ENCODE measurements at places on chromosomes 12 and 14.

- no peak for DNase-seq
Measured at GRCh38 chr12:13956060-13956590, 25.3 kb downstream of the GRIN2B start.

GRCh38 chr14:89215531-89215930, 201.5 kb downstream of the FOXN3 start:
- DNase-seq, result no peak

DNA sequence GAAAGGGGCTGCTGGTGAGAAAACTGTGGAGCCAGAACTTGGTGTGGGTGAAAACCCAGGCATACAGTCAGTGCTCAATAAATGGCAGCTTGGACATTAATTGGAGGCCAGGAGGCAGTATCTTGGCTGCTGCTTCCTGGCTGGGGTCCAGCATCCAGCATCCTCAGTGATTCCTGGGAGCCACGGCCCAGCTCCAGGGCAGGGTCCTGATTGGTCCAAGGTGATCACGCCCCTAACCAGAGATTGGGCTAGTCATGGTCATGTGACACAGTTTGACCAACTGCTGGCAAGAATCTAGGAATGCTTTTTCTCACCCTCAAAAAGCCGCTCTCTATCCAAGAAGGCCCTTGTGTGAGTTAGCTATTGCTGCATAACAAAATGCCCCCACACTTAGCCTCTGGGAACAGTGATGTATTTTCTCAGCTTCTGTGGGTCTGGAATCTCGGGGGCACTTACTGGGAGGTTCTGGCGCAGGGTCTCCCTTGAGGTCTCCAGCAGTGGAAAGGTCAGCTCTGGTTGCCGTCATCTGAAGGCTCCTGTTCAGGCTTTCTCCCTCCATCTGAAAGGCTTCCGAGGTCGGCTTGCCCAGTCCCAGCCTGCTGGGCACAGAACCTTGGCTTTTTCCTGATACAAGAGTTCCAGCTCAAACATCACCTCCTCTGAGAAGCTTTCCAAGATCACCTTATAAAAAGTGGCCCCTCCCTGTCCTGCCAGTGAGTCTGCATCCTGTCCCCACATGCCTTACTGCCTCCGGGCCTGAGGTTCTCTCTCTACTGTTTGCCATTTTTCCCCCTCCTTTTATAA, 119.2 kb upstream of the NCOR2 start:
- DNase-seq, result no peak

DNA sequence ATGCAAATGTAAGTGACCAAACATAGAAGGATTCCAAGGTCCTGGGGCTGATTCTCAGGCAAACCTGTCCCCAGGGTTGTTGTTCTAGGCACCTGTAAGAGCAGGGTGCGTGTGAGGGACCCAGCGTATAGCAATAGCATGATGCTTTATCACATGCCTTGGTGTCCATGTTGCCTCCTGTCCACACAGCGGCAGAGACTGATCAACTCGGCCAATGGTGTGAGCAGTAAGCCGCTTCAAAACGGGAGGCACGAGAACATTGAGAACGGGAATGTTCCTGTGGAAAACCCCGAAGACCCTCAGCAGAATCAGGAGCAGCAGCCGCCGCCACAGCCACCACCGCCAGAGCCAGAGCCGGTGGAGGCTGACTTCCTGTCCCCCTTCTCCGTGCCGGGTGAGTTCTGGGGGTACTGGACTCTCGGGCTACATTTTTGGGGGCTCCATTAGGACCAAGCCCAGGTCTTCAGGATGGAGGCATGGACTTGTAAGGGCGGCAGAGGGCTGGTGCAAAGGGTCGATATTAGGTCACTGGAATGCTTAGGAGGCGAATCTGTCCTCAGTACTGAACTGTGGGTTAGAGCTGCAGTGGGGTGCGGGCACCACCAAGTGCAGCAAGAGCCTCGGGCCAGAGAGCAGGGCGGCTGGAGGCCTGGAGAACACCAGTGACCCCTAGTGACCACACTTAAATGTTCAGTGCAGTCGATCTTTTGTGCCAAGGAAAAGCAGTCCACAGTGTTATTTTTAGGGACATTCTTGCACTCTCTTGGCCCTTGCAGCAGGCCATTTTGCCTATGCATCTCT, 57.2 kb upstream of the RIN3 start:
- DNase-seq, result peak; percentile 81

DNA sequence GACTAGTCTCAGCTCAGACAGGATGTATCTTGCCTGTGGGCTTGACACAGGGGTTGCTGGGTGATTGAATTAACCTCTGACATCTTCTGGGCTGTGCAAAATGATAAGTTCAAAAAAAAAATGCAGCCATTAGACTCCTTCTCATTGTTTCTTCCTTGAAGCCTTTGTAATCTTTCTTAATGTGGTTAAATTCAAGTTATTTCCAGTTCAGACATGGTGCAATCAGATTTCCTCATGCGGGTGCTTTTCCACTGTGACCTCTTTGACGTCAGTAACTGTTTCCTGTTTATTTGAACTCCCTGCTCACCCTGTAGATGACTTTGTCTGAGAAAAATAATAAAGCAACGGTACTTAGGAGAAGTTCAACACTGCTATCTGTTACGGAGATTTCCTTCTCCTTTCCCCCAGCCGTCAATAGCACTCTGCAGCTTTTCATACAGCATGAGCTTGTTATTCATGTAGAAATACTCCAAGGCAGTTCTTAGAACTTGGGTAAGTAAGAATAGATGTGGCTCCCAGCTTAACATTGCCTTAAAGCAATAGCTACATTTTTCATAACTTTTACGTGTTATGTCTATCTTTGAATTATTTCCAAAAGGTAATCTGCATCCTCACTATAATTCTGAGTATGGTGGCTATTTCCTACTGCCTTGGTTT, 155.5 kb downstream of the PRKCH start:
- DNase-seq, result no peak

- DNase-seq, result no peak
Measured at GRCh38 chr12:124542021-124542949, 25.1 kb downstream of the NCOR2 start.

DNA sequence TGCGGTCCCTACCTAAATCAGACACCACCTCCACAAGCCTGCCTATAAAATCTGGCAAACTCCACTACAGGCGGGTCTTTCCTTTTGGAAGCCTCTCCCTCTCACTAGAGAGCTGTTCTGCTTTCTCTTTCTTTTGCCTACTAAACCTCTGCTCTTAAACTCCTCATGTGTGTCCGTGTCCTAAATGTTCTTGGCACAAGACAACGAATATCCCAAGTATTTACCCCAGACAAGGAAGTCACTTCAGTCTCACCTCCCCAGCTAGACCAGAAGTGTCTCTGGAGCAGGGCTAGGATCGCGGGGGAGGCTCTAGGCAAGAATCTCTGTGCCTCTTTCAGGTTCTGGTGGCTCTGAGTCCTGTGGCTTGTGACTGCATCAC, 37.2 kb upstream of the FICD start:
- no peak for DNase-seq

DNA sequence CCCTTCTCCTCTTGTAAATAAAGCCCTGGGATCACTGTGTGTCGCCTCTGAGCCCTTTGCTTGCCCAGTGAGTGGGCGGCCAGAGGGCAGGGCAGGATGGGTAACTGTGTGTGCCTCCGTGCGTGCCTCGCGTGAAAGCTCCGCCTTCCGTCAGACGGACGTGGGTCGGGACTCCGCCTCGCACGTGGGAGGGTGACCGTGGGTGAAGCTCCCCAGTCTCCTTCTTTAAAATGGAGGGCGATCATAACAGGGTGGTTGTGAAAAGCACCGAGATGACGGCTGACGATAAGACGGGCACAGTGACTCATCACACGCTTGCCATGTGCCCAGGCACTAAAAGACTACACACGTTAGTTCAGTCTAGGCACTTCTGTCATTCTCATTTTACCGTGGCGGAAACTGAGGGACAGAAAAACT, 9.2 kb downstream of the PHB2 start:
- DNase-seq, result no peak

DNA sequence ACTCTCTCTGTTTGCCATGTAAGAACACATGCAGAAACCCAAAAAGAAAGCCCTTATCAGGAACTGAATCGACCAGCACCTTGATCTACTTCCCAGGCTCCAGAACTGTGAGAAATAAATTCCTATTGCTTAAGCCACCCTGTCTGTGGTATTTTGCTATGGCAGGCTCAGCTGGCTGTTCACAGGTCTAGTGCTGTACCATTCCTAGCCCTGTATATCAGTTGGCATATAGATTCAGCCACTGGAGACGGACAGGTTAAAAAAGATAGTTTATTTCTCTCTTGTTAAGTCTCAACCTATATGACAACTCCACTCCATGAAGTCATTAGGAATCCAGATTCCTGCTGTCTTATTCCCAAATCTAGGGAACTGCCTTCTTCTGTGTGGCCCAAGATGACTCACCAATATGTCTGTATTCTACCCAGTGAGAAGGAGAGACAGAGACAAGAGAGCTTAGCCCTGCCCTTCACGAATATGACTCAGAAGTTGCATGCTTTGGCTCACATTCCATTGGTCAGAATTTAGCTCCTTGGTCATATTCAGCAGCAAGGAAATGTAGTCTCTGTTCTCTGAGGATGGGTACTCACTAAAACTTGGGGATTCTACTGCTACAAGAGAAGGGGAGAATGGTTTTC, 57.0 kb downstream of the PLEKHG7 start:
- no peak for DNase-seq

GRCh38 chr12:52514471-52515318, 5.5 kb downstream of the KRT5 start:
- no peak for DNase-seq

DNA sequence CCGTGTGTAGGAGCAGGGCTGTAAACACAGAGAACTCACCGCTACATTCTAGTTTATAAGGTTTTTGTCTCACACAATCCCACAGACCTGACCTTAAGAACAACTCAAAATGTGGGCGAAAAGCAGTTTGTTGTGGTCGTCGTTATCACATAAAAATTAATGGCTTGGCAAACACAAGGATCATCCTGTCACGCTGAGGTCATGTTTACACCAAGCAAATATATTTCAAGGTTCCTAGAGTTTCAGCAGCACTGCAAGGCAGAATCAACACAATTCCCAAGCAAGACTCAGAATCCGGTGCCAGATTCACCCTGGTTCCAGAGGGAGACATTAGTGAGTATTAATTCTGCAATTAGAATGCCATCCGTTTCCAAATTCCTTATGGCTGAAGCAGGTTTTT, 30.1 kb upstream of the MAP1LC3B2 start:
- no peak for DNase-seq

DNA sequence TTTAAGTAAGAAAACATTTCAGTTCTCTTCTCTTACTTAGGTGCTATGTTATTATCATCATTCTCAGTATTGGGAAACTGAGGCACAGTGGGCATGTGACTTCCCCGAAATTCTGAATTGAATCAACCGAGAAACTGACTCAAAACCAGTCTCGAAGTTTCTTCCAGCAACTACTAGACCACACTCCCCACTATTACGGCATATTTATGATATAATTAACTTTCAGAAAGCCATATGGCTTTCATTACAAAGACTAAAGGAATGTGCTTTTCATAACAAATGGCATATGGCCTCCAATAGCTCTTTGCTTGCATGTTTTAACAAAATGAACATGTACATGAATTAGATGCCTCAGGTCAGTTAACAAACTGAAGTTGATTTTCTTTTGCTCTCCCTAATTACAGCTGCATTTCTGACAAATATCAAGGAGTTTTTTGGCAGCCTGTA, 182.9 kb upstream of the SLC38A2 start:
- DNase-seq, result no peak

DNA sequence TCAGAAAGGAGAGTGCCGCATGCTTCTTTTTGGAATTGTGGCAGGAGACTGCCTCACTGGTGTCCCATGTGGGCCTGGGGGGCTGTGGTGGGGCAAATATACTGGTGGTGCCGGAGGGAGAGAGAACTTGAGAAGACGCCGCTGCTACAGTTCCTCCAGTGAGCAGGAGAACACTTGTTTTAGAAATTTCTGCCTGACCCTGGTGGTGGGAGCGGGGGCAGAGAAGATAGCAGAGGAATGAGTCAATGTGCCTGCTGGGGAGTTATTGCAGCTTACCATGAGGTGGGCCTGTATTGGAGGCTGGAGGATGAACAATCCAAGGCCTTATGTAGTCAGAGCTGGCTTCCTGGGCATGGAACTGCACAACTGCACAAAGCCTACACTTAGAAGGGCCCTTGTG, 211.8 kb downstream of the SNAPC1 start:
- DNase-seq, result no peak

DNA sequence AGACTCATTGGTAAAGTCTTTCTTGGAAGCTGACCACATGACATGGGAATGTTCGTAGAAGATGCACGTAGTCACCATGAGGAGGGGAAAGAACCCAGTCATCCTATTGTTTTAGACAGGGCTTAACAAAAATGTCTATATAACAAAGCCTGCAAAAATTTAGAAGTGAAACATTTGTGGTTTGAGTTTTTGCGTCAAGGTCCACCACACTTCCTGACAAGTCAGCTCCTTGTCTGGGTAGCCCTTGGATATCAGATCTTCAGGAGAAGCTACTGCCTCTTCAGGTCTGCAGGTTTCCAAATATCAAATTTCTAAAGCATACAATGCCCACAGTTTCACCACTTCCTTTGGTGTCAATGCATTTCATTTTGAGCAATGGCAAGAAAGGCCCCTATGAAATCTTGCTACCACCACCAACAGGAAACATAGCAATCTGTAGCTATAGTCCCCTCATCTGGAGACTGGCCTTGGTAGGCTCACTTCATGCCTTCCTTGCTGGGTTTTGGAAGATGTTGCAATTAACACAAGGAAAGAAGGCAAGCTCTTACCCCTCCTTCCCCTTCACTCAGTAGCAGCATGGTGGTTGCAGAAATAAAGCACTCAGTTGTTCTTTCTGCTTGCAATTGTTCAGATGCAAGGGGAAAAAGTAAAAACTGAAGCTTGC, 235.2 kb downstream of the PCNX1 start:
- no peak for DNase-seq

DNA sequence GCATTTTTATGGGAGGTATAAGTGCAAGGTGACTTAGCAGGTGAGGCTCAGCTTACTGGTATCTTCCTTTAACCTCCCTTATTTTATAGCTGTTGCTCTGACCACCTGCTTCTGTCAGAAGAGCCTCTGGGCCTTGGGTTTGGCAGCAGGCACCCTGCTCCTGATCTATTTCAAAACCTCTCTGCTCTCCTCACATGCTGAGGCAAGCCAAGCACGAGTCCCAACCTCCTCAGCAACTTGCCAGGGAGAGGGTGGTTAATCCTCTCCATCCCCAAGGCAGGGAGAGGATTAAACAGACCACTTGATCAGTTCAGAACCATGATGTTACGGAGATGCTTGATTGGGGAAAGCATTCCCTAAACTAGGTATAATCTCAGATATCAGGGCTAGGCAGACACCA, 5.4 kb downstream of the PLEKHH1 start:
- no peak for DNase-seq

GRCh38 chr14:83356080-83356479, 1822.4 kb upstream of the SEL1L start:
- DNase-seq, result no peak

DNA sequence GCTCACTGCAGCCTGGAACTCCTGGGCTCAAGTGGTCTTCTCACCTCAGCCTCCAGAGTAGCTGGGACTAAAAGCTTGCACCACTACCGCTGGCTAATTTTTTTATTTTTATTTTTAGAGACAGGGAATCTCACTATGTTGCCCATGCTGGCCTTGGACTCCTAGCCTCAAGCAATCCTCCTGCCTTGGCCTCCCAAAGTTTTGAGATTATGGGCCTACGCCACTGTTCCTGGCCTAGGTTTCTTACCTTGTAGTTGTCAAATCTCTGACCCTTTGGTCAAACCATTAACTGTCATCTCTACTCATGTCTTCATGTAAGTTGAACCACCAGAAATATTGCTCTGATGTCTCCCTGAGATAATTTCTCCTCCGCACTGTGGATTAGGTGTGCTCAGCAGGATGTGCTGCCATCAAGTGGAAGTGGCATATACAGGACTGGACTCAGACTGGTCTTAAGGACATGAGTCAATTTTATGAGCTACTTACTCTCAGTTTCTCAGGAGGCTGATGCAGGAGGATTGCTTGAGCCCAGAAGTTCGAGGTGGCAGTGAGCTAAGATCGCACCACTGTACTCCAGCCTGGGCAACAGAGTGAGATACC, 28.5 kb downstream of the ACTR6 start:
- peak; percentile 41 for DNase-seq
